ENCODE measurements at places on chromosomes 5 and 9. TPM values are rescaled to one million over a fixed set of nuclear protein-coding genes. Genes with fewer than 3 reads are reported as not detected.

DNA sequence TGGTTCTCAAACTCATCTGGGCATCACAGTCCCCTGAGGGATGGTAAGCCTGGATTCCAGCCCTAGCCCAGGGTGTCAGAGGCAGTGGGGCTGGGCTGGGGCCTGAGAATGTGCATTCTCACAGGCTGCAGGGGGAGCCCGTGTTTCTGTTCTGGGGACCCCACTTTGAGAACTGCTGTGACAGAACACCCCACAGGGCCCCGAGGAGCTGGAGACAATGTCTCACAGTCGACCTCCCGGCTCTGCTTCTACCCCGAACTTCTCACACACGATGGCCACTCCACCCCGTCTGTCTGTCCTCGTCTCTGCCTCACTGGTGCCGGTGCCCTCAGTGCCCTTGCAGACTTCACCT, 130.0 kb downstream of the CACNA1B start:
- peak; percentile 26 for DNase-seq

GRCh38 chr9:20031836-20032235, 243.0 kb upstream of the SLC24A2 start:
- DNase-seq: no peak

LCP2 gene
- 393 TPM for total RNA-seq

GRCh38 chr5:180652771-180653170, 3.4 kb upstream of the FLT4 start:
- DNase-seq: no peak

DNA sequence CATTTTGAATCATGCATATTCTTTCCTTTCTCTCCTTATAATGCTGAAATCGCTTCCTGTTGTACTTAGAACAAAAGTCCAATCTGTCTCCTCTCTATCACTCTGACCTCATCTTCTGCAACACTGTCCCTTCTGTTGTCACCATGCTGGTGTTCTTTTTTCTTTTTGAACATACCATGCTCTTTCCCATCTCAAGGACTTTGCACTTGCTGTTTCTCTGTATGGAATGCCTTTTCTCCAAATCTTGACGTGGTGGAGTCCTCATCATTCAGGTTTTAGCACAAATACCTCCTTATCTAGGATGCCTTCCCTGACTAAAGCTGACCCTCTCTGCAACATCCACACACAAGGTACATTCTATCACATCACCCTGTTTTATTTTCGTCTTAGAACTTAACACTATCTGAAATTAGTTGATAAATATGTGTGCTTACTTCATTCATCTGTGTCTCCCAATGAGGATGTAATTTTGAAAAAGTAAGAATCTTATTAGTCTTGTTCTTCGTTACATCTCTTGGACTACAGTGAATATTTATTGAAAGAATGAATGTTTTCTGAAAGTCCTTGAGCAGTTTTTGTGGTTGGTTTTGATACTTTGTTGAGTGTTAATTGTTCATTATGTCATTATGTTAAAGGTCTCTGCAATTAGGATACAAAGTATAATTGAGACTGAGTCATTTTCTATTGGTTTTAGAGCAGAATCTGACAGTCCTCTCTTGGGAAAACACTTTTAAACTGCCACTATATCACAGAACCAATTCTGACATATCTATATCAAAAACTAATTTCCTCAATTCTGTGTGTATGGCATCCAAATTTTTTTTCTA, 145.3 kb upstream of the RASA1 start:
- no peak for DNase-seq

GRCh38 chr9:132150256-132150655, 11.6 kb upstream of the NTNG2 start:
- DNase-seq: no peak

DNA sequence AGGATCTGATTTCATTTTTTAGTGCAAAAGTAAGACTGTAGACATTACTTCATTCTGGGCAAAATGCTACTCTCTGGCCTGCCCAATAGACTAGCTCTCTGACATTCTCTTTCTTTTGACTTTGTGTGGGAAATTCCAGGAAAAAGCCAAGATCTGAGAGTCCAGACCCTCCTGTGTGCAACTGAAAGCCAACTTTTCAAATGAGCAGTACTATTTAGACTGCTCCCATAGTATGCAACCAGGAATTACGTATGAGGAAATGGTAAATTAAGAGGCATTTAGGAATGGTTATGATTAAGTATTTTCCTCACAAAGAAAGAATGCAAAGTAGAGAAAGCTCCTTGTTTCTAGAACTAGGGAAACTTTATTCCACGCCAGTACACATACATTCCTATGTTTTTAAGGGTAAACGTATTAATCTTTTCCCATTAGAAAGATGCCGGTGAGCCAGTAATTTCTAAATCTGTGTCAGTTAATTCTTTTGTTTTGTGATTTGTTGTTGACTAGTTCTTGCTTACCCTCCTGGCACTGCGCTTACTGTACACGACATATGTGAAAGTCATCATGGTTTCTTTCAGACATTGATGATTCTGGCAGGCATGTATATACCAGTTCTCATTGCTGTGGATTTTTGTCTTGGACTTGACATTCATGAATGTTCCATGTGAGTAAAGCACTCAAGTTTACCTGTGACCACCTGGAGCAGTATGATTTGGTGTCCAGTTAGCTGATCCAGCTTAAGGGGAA, 56.0 kb downstream of the AOPEP start:
- DNase-seq: no peak

GRCh38 chr9:99628849-99629620, 192.7 kb upstream of the NR4A3 start:
- DNase-seq: no peak

Measured in activated CD8-positive, alpha-beta memory T cell treated with anti-CD3 and anti-CD28 coated beads, Interleukin-2, amount 10 ng/mL, durations not matched to agents 7 days and 5 days (primary cell).